Esophagus squamous epithelium (tissue), 5 donors: ENCODE measurements at places on chromosomes 1 and 21.

DNA sequence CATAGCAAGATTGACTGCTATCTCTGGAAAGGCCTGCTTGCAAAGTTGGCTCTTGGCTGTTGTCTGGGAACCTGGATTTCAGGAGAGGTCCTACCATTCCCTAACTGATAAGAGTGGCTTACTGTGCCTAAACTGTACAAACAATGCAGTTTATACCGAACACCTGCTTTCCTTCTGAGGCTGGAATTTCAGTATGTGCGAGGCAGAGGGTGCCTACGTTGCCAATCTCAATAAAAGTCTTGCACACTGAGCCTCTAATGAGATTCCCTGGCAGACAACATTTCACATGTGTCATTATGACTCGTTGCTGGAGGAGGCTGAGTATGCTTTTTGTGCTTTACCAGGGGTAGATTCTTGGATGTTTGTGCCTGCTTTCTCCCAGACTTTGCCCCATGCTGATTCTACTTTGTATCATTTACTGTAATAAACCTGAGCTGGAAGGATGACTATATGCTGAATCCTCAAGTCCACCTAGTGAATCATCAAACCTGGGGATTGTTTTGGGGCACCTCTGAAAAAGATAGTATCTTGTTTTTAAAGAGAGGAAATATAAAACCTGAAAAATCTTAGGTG is 58.9 kb upstream of the GNG4 start:
- no peak for DNase-seq

GRCh38 chr1:43937179-43937865 is 3.7 kb downstream of the ARTN start:
- DNase-seq, result no peak

GRCh38 chr1:54413295-54413694 is 7.1 kb upstream of the SSBP3 start:
- DNase-seq, result no peak

- no peak for DNase-seq
These were observed 54.1 kb upstream of the LRRC7 start for GRCh38 chr1:69513601-69514000.

DNA sequence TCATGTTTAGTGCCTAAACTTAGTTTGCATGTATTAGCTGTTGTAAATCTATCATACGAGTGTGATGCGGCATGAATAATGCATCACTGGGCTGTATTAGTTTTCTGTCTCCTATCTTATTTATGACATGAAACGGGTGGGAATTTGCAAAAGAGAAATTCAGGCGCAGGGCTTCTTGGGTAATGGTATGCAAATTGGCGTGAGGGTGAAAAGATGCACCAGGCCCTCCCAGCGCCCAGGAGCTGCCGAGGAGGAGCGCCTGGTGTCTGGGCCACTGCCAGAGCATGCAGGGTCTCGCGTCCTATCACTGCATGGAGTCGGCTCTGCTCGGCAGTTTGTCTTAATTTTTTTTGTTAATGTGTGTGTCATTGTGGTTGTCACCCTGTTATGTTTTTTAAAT is 82.9 kb upstream of the ACTL8 start:
- DNase-seq, result no peak

GRCh38 chr1:77797991-77798390 is 18.5 kb downstream of the MIGA1 start:
- DNase-seq, result no peak

GRCh38 chr1:181135437-181135731 is 46.9 kb downstream of the IER5 start:
- no peak for DNase-seq

- DNase-seq, result no peak
These were observed 25.3 kb upstream of the SHCBP1L start for GRCh38 chr1:182978151-182978853.

DNA sequence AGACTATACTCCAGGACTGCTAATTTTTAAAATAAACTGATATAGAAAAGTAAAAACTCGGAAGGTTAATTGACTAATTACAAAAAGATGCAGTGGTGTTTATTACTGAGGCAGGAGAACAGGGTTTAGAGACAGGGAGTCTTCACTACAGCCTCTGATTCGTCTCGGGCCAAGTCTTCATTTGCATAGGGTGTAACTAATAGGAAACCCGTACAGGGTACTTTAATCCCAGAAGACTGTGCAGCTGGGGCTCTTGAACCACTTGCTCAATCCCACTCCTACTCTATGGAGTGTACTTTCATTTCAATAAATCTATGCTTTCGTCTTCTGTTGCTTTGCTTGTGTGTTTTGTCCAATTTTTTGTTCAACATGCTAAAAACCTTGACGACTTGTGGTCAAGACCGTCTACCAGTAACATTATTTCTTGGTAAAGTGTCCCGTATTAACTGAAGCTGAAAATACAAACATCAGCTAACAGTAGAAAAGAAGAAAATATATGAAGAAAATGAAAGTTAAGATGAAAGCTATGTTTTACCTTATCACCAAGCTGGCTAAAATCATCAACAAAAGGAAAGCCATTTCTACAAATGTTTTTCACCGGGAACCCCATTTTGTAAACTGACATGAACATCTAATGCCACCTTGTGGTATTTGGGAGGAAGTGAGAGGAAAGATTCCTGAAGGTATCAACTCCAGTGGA is 8.0 kb downstream of the SDHB start:
- DNase-seq, result no peak

- DNase-seq, result no peak
These were observed 76.8 kb downstream of the CD46 start for GRCh38 chr1:207828485-207829158.

GRCh38 chr1:114331936-114332335 is 178.3 kb upstream of the SYT6 start:
- no peak for DNase-seq

DNA sequence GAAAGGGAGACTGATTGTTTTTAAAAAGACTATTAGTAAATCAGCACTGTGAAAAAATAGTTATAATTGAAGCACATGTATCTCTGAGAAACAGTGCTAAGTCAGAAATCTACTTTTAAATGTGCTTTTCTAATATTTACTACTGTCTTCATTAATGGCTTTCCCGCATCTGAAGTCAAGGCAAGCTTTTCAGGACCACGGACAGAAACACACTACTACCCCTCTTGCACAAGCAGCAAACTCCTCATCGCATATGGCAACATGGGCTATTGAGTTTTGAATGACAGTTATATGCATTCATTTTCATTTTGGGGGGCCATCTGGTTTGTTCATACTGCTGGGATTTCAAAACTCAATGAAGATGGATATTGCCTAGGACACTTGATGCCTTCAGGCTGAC is 433.4 kb upstream of the CAMK1G start:
- DNase-seq, result no peak

- DNase-seq, result no peak
These were observed 382.9 kb upstream of the B3GALT2 start for GRCh38 chr1:193569096-193569982.

GRCh38 chr1:94694226-94694915 is 125.8 kb upstream of the SLC44A3 start:
- DNase-seq, result no peak

- peak; percentile 2 for DNase-seq
These were observed at the start of gene CR2 for GRCh38 chr1:207454046-207454964. Gene CR2 (plus strand): TSS chr1:207454328. CDS start chr1:207454419, 91 bp downstream.

DNA sequence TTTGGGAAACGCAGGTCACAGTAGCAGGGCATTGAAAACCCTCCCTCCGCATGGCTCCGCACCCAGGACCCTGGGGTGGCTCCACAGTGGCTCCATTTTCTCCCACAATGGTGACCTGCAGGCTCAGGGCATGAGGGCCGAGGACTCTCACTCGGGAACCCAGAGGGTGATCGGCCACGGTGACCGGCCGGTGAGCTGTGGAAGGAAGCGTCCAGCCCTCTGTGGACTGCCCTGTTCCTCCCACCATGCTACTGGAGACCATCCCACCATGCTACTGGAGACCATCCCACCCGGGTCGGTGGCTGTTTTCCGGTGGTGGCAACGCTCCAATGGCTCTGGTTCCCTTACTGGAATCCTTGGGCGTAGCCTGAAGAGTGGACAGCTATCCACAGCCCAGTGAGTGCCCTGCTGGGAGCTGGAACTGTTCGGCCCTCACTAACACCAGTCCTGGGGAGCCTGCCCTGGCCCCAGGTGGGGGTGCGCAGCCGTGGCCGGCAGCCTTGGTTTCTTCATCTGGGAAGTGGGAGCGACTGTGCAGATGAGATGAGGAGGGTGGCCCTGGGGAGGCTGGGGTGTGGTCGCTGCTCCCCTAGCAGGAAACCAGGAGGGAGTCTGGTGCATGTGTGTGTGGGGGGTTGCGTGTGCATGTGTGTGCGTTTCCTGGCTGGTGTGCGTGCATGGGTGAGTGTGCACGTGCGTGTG is 59.6 kb downstream of the PRDM16 start:
- no peak for DNase-seq

- no peak for DNase-seq
These were observed 72.2 kb downstream of the NME7 start for GRCh38 chr1:169295425-169295824.

DNA sequence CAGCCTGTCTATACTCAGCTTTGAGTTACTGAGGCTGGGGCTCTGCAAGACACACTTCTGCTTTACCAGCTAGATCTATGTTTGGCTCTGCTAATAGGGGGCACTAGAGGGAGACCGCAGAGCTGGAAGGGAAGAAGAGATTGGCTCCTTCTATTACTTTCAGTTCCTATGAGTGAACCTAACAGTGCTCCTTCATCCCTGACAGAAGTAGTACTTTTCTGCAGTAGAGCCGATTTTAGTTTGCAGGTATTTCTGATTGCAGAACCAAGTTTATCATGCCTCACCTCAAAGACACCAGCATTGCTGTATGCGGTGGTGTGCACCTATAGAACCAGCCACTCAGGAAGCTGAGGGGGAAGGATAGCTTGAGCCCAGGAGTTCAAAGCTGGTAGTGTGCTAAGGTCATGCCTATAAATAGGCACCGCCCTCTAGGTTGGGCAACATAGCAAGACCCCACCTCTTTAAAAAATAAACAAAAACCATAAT is 5.7 kb upstream of the ZDHHC18 start:
- DNase-seq, result no peak

- DNase-seq, result no peak
These were observed 35.8 kb downstream of the PIK3CD start for GRCh38 chr1:9687120-9687873.

DNA sequence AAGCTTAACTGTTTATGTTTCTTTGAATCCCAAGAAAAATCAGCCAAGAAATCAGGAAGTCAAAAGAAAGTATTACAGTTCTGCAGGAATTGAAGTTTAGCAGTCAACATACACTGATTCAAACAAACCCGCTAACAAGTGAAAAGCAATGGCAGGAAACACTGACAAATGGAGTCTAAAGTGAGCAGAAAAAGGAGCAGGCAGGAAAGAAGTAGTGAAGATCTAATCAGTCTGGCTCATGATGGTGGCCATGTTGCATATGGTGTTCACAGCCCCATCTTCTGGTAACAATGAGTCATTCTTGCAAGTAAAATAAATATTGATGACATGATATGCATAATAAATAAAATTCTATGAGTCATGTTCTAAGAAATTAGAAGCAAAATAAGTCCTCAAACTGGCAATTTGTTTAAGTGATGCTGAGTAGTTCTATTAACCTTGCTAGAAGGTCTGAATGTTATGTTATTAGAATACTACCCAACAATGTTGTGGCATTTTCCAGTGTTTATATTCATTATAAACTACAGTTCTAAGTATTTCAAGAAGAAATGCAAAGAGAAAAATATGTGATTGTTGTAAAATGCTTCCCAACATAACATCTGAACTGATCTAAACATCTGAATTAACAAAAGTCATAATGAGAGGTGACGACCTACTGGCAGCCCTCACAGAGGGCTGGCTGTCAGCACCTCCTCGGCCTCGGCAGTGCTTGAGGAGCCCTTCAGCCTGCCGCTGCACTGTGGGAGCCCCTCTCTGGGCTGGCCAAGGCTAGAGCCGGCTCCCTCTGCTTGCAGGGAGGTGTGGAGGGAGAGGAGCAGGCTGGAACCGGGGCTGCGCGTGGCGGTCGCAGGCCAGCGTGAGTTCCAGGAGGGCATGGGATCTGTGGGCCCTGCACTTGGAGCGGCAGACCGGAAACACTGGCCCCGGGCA is 5.7 kb upstream of the ACBD6 start:
- no peak for DNase-seq

- no peak for DNase-seq
These were observed 5.6 kb downstream of the BTBD8 start for GRCh38 chr1:92085727-92086126.

DNA sequence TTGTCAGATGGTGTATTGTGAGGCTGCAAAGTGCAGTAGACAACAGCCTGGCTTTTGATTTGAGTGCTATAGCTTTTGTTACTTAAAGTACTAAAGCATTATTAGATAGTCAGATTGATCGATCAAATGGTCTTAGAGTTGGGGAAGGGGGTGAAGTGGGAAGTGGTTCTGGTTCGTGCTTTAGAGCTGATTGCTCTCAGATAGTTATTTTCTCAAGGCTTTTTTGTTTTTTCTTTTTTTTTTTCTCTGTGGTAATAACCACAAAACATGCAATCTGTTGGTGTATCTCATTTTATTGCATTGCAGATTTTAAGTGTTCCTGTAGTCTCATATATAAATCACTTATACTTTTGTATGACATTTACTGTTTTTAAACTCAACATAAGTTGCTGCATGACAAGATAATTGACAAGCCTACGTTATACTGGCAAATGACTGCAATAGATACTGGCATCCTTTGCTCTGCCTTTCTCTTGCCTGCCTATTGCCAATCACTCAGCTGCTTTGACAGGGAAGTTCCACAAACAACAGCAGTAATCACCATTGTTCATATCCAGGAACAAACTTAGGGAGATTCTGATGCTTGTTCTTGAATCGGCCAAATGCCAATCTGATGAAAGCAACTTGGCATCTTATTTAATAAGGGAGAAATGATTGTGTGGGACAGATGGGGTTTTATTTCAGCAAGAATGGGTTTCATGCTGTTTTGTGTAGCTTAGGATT is 125.0 kb upstream of the B3GALT2 start:
- DNase-seq, result no peak

GRCh38 chr1:237712586-237713157 is 178.1 kb downstream of the ZP4 start:
- no peak for DNase-seq

DNA sequence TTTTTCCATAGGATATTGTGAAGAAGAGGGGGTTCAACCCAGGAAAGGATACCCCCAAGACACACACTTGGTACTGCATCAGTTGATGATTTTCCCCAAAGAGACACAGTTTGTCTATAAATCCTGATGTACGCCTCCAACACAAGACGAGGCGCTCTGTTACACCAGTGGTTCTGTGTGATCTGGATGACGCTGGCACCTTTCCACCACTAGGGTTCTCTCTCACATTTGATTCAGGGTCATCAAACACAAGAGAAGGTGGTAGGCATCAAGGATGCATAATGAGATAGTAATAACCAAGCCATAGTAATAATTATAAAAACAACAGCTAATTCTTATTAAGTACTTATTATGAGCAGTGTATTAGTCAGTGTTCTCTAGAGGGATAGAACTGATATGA is 508.8 kb upstream of the ZP4 start:
- DNase-seq, result no peak

DNA sequence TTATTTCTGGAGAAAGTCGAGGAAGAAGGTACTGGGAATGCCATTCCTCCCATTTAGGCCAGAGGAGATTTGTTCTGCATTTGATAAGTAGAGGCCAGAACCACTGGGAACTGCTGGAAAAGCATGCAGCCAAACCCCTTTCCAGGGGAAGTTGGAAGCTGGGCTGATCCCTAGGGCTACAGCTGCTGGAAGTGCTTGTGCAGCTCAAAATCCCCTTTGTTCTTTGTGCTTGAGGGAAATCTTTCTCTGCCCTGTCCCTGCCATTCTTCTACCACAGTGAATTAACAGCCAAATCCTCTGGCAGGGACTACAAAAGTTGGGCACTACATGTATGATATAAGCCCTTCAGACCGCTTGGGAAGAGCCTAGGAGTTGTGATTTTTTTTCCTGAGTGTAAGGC is 734.1 kb downstream of the LRRIQ3 start:
- DNase-seq, result no peak
